Activated CD4-positive, alpha-beta T cell treated with anti-CD3 and anti-CD28 coated beads, Interleukin-2, amount 50 U/mL, for 4 hours (primary cell): ENCODE measurements at places on chromosomes 11 and 22.
A peak's percentile ranks its signal among the peaks of the same experiment; 100 is the strongest.

- no peak for DNase-seq
Measured at GRCh38 chr11:115660030-115660805, 156.0 kb upstream of the CADM1 start.

DNA sequence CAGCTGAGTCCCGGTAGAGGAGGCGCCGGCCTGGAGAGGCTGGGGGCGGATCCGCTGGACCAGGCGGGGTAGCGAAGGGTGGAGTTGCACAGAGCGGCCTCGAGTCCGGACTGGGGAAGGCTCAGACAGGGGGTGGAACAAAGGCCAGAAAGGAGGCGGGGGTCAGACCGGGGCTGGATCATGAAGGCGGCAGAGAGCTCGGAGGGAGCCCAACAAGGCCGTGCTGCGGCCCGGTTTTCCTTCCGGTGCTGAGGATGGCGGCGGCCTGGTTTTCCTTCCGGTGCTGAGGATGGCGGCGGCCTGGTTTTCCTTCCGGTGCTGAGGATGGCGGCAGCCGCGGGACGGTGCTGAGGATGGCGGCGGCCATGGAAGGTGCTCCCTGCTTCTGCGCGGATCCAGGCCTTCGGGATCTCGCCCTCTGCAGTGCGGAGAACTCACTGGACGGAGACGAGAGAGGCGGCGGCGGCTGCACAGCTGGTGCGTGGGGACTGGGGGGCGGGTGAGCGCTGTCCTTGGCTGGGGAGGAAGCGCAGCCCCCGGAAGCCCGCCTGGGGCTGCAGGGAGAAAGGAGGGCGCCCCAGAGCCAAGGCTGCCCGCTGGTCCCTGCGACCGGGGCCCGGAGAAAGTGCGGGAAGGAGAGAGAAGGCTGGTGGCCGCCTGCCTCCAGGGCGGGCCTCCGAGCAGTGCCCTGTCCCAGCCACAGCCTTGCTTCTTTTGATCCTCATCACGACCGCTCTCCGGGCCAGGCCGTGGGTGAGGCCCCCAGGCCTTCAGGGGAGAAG is 350.4 kb upstream of the B3GAT1 start:
- DNase-seq, result no peak

DNA sequence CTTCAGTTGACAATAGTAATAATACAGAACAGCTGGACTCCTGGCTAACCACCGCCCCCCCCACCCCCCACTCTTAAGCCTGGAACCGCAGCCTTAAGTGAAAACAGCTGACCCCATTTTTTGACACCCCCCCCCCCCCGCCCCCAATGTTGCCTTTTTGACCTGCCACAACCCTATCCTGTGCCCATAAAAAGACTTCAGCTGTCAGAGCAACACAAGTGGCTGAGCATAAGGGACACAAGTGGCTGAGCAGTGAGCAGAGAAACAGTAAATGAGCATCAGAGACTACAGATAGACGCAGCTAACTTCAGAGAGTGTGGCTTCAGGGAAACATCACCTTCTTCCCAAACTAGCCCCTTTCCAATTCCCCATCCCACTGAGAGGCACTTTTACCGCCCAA is 1493.8 kb downstream of the LRRC4C start:
- no peak for DNase-seq

DNA sequence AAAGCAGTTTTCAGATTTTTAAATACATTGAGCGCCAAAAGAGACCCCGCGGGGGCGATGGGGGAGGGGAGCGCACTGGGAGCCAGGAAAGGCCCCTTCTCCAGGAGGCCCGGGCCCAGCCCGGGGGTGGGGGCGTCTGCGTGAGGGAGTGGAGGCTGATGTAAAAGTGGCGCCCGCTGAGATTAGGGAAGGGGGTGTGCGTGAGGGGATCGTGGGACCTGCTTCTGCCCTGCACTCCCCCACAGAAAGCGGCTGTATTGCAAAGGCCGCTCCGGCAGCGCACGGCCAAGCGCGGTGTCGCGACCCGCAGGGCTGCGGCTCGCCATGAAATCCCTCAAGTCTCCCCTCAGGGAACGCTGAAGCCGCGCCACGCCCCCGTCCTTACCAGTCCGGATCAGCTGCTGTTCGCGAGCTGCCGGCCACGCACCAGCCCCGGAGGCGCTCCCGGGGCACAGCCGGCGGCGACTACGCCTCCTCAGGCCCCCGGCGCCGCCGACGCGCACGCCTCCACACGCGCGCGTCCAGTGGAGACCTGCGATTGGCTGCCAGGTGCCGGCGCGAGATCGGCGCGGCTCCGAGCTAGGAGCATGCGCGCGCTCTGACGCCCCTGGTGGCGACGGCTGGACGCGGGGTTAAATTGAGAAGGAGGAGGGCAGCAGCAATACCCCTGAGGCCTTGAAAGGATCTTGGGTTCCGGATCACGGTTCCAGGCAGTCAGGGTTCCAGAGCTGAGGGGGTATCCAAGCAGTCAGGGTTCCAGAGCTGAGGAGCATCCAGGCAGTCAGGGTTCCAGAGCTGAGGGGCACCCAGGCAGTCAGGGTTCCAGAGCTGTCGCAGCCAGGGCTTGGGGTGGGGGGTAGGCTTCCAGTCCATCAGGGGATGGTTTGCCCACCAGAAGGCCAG is at the start of gene ZNF280B:
Gene ZNF280B, minus strand, starts transcription at position 469 of the 903 bp plus-strand sequence. CDS start 19,344 bp downstream, outside the sequence.
- DNase-seq, result peak; percentile 75

DNA sequence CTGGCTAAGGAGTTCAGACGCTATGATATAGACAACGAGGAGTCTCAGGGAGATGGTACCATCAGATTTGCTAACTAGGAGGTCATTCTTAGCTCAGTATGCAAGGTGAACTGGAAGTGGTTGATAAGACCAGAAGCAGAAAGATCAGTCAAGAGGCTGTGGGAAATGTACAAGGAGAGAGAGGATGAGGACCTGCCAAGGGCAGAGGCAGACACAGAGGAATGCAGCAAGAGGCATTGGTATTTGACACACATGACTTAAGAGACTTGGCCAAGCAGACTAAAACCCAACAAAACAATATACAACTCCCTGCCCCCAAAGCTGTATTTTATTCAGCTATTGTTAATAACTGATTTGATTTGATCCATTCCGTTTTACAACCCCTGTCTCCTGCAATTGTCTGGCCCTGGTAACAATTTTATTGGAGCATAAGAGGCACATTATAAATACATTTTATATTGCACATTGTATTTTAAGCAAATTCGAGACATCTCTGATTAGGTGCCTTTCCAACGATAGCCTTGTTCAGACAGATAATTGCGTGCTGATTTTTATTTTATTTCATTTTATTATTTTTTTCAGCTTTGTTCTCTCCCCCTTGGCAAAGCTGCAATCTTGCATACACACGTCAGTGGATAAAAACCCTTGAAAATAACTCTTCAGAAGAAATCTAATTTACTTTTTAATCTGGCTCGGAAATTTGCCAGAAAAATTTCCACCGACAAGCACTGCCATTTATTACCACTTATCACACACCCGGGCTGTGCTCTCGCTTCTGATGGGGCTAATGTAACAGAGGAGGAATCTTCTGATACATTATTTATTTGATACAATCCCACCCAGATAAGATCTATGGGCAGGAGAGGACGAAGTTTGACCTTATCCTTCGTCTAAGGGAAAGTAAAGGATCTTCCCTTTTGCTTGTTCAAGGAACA is 237.8 kb downstream of the NXPE2 start:
- no peak for DNase-seq

- no peak for DNase-seq
Measured at GRCh38 chr11:27058456-27058855, 17.8 kb downstream of the BBOX1 start.

- no peak for DNase-seq
Measured at GRCh38 chr11:64275031-64275800, 9.2 kb downstream of the BAD start.

DNA sequence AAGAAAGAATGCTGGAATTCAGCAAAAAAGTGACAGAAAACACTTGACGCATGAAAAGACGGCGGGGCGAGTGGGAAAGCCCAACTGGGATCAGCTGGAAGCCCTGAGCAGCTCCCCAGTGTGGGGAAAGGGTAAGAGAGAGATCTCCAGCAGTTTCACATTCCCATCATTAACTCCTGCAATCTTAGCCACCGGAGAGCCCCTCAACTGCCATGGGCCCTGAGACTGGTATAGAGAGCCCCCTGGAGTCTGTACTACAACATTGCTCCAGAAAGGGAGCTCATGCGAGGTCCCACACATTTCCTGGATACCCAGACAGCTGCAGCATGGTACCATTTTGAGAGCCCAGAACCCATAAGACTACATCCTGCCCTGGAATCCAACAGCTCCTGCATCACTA is 31.1 kb downstream of the MRGPRX4 start:
- DNase-seq, result no peak

- no peak for DNase-seq
Measured at GRCh38 chr22:37259540-37260029, 15.5 kb upstream of the RAC2 start.

- no peak for DNase-seq
Measured at GRCh38 chr11:7514099-7514591, 346 bp downstream of the PPFIBP2 start.

DNA sequence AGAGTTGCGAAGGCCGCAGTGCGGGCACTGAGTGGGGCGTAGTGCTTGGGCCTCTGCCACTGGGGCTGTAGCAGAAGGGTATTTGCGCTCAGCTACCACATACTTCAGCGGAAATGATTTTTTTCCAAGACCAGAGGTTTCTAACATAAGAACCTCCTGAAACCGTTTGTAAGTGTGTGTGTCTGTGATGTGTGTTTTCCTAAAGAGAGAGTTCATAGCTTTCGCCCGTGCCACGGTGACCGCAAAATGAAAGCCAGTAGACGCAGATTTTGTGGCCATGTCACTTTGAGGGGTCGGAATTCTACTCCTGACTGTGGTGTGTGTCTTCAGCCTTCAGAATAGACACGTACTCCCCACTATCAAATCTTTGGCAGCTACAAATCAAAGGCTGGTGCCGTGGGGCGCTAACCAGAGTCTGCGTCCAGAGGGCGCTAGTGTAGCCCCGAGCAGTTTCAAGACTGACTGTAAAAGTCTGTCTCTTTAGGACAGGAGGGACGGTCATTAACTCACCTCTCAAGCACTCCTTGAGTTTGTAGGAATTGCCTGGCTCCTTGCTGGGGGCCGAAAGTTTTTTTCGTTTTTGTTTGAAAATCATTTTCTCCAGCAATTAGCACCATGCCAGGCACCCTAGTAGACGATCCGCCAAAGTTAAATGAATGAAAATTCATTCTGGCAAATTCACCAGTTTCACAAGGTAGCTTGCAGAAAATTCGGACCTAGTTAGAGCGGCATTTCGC is 2.5 kb upstream of the CALCA start:
- DNase-seq, result peak; percentile 53

GRCh38 chr11:83097429-83098075 is 25.9 kb upstream of the RAB30 start:
- no peak for DNase-seq

DNA sequence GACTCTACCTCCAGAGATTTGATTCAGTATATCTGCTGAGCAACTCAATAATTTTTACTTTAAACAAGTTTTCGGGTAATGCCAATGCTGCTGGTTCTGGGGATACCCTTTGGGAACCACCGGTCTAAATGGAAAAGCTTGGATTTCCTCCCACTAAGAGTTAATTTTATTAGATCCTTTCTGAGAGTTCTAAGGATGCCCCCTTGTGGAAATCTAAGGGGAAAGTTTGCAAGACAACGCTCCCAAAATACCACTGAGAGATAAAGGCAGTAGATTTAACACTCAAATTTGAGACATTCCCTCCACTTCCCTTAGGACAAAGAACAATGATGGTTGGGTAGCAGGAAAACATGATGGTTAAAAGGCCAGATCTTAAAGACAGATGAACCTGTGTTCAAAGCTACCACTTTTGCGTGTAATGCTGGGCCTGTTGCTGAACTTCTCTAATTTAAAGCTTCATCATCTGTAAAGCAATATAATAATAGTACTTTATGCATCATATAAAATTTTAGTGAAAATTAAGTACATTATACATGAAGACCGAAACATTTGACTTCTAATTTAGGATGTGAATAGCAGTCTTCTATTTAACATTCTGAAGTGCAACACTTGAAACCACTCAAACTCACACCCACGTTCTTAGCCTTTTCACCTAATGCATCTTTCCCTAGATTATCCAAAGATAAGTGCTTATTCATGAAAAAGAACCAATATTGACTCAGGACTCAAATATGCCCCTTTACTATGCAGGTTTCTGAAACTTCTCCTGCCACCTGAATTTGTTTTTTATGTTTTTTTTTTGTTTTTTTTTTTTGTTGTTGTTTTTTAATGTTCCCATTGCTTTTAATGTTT is 110.1 kb upstream of the LUZP2 start:
- no peak for DNase-seq

GRCh38 chr11:83087035-83087434 is 15.3 kb upstream of the RAB30 start:
- DNase-seq, result no peak

- no peak for DNase-seq
Measured at GRCh38 chr22:20140107-20140445, 8.5 kb downstream of the ZDHHC8 start.

GRCh38 chr11:9675691-9676090 is 11.8 kb downstream of the SWAP70 start:
- DNase-seq, result no peak

DNA sequence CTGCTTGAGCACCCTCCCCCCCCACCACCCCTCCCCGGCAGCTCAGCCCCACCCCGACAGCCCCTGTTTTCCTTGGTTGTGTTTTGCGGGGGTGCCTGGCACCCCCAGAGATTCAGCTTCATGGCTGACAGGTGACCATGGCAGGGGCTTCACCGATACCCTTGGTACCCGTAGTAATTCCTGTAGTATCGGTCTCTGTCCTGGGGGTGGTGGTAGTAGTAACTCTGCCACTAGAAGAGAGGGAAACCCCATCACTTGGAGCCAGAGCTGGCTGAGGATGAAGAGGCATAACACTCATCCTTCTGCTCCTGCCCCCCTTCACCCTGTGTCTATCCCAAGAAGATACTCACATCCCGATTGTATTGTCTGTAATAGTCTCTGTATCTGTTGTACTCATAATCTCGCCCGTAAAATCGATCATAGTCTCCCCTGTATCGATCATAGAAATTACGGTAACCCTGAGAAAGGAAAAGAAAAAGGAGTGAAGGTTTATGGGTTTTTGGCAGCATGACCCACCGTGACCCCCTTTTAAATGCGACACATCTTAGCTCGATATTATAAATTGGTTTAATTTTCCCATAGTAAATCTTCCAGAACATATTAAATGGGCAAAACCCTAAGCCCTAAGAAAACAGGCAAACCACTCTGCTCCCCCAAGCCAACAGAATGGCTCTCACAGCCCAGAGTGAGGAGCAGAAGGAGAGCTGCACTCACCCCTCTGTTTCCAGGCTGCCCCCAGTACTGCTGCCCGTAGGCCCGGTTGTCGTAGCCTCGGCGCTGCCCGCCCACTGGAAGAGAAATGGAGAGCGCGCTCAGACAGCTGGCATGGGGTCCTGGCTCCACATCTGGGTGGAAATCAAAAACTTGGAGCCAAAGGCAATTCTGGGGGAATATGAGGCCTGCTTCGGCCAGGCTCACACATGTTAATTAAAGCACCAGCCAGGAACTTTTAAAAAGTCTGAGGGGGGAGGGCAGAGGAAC is 8.0 kb downstream of the GNG3 start:
- DNase-seq, result no peak

GRCh38 chr11:78400116-78400515 is 17.5 kb downstream of the GAB2 start:
- no peak for DNase-seq
